Stimulated activated CD8-positive, alpha-beta memory T cell treated with anti-CD3 and anti-CD28 coated beads, Interleukin-2, amount 100 ng/mL, for 1 hour (primary cell): ENCODE measurements at places on chromosomes 11 and 22.

- DNase-seq: no peak
These were observed 607.9 kb downstream of the BUD13 start for GRCh38 chr11:116164843-116165242.

GRCh38 chr11:19458231-19458630 is 217.5 kb upstream of the E2F8 start:
- DNase-seq: no peak

DNA sequence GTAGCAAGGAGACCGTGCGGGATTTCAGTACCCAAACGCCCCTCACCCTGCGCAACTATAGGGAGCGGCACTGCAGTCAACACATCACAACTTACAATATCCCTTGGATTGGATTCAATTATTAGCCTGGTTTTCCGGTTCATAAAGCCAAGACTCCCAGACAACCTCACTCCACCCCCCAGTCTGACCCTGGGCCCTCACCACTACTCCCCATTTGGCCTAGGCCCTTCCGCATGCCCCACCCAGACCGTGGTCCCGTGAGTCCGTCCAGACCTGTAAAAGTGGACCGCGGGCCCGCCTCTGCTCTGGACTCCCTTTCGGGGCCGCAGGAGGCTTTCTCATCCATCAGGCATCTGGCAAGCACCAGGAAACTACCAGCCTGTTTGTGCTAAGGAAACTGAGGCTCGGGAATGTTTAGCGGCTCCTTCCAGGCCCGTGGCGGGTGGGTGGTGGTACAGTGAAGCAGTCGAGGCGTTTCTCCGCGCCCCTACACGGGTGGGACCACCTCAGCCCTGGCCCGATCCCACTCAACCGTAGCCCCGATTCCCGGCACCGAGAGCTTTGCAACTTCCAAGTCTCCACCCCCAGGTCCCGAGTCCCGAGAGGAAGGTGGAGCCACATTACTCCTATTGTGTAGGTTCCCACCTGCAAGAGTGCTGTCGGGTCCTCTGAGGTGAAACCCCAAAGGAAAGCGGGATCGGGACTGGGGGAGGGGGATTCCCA is 679 bp upstream of the DPP3 start:
- no peak for DNase-seq

GRCh38 chr11:10208131-10208575 is 85.9 kb downstream of the SBF2 start:
- DNase-seq: no peak

DNA sequence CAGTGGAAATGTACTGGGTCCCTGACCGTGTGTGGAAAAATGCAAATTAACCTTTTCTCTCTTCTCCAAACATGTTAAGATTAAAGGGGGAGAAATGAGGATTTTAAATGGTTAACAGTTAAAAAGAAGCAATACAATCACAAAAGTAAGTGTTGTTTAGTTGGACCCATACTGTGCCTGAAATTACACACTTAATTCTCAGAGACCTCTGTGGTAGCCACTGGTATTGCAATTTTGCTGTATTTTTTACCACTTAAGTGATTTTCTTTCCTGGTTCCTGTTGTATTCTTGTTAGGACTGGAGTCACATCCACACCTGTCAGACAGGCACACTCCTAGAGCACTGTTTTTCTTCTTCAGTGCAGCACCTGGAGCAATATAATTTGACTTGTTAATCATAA is 179.6 kb upstream of the PDGFD start:
- no peak for DNase-seq

DNA sequence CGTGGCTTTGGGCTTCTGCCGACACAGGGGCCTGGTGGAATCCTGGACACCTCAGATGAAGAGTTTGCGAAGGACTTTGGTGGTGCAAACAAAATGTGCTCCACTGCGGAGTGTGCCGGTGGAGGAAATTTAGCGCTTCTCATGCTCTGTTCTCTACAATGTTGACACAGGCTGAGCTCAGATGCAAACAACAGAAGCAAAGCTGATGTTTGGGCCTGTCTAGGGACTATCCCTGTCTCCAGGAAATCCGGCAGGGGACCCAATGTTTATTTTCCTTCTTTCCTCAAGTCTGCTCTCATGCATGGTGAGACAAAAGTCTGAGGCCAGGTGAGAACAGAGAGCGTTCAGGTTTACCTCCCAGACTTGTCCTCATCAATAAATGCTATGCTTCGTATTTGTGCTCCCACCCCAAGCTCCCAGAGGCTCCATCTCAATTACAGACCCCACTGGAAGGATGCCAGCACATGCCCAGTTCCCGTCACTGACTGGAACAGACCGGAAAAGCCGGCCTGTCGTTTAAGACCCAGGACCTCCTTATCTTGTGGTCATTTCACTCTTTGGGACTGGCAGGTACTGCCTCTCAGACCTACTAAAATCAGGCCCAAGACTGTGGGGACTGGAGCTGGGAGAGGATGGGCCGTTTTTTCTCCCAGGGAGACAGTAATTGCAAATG is 105.7 kb upstream of the B3GAT1 start:
- no peak for DNase-seq

GRCh38 chr11:113587308-113587739 is 112.1 kb upstream of the DRD2 start:
- no peak for DNase-seq

DNA sequence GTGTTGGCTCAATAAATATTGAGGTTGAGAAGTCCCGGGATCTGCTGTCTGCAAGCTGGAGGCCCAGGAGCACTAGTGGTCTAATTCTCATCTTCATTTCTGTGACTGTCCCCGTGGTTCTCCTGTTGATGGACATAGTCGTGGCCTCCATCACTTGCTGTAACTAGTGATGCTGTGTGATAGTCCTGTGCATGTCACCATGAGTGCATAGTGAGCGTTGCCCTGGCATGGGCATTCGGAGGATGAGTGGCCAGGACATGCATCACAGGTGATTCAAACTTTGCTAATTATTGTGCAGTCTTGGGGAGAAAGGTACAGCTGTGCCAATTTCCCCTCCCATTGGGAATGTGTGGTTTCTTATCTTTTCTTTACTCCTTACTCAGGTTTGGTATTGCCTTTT is 902.2 kb downstream of the BRD1 start:
- DNase-seq: no peak

DNA sequence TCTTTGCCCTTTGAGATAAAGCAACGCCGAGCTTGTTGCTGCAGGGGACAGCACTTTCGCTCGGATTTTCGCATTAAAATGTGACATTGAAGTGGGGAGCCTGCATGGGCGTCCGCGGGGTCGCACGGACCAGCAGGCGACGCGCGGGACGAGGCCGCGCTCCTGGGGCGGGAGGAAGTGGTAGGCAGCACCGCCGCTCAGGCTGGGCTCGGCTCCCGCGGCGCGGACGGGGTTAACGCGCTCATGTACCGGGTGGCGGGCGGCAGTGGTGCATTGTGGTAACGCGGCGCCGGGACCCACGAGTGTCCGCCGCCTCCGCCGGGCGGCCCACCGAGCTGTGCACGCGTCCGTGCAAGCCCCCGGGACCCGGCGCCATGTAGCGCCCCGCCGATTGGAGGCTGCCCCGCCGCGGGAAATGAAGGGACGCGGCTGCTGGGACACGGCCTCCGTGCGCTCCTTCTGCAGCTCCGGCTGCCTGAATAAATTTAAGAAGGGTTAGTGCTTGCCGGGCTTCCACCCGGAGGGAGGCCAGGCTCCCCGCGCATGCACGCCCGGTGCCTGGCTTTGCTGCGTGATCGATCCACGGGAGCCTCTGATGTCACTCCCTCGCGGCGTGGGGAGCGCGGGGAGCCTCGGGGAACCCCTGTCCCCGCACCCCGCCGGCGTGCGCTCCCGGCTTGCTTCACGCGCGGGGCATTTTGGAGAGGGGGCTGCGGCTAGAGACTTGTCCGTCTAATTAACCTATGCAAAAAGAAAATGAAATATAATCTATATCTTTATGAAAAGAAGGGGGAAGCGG is 127.7 kb downstream of the OSBP2 start:
- DNase-seq: no peak

- no peak for DNase-seq
These were observed 225.2 kb downstream of the BRD1 start for GRCh38 chr22:49602481-49602880.

DNA sequence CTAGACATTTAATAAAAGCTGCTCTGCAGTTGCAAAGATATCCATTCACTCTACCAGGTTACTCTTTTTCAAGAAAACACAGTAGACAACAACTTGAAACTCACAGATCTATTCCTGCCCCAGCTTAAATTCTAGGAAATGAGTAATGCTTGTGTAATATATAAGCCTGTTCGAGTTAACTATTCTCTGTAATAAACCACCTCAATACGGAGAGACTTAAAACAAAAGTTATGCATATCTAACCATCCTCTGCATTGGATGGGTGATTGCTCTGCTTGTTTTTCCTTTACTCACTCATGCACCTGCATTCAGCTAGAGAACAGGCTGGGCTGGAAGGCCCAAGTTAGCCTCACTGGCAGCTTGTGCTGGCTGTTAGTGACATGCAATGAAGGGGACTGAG is 13.3 kb downstream of the LRRC4C start:
- no peak for DNase-seq

- no peak for DNase-seq
These were observed 3.0 kb downstream of the NCR3LG1 start for GRCh38 chr11:17354601-17354991.

DNA sequence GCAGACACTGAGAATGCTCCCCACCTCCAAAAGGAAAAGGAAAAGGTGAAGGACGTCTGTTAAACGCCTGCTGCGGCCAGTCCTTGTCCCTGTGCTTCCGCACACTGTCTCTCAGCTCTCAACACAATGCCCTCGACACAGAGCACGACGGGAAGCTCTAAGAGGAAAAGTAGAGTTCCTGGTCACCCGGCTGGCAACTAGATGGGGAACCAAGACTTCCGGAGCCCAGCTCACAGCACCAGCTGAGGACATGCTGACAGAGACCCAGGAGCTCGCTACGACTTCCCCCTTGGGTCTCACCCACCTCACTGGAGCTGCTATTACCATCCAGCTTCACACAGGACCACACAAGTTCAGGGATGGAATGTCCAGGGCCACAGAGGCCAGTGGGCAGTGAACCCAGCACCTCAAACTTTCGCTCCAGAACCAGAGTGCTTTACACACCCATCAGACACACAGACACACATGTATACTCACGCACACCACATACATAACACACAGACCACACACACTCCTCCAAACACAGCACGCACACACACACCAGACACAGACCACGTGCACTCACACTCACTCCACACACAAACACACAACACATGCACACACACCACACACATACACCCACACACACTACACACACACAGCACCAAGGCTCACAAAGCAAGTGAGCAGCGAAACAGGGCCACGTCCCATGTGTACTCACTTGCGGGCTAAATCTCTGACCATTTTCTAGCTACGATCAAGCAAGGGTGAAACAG is 9.6 kb downstream of the SULT4A1 start:
- DNase-seq: no peak

DNA sequence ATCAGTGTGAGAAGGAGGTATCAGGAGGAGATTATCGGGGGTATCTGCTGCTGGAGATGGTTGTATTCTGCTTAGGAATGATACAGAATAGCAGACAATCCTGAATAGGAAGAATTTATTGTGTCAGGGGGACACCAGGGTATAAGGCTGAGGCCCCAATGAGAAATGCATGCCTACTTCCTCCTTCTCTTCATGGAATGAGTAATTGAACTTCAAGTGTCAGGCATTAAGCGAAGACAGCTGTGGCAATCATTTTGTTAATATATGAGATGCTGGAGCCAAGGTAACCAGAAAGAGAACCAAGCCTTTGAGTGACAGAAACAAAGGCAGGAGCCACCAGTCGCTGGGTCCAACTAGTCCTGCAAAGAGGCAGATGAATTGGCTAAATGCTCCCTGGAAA is 49.1 kb downstream of the KIRREL3 start:
- no peak for DNase-seq

DNA sequence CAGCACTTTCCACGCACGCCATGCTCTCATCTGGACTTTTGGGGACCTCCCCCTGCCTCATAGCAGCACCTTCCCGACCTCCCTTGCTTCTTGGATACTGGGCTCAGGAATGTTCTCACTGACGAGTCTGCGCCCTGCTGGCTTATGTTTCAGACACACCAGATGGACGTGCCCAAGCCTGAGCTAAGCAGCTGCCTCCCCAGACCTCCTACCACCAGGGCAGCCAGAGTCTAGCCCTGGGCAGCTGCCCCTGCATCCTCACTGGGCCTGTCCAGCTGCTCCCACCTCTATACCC is 13.2 kb upstream of the RGL4 start:
- no peak for DNase-seq

DNA sequence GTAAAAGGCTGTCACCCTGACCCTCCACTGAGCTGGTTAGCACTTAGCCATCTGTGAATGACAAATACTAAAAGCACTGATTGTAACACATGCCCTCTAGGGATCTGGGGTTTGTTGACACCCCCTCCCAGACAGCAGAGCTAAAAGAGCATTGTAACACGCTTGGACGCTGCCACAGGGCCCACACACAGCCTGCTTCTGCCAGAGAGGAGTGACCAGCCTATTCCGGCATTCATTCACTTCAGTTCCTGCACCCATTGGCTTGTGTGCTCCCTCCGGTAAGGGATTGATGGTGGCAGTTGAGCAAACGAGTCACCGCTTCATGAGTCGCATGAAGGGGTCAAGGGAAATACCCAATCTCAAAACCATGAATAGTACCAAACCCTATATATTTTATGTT is 15.8 kb downstream of the OR10D3 start:
- DNase-seq: no peak

GRCh38 chr22:46087816-46088277 is 62.5 kb upstream of the PPARA start:
- no peak for DNase-seq

DNA sequence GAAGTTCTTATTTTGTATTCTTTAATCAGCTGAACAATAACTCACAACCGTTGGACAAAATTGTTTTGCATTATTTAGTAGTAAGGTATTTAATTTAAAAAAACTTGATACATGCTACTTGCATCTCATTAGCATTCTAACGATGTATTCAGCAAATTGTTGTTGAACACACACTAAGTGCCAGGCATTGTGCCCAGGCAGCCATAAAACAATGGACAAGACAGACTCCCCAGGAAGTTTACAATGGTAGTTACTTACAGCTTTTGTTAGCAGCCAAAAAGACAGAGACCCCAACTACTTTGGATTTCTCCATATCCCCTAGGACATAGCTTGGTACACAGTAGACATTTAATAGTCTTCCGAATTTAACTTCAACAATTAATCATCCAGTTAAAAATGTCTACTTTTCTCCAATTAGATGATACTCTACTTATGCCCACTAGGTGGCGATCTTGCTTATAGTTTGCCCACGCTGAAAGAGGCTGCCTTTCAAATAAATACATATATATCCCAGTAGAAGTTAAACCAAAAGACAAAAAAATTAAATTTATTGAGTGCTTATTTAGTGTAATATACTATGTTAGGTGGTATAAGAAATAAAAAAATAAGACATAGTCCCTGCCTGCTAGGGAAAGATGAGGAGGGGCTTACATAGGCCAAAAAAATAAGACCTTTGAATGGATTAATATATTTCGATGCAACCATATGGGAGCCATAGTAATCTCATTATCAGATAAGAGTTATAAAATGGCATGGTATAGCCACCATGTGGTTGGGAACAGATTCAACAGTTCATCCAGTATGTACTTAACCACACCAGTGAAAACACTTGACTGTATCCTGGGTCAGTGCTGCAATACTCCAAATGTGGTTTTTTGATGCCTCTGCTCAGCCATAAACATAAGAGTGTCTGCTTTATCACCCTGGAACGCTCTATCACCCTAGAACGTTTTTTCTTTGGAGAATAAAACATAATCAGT is 2.0 kb upstream of the FJX1 start:
- DNase-seq: no peak

GRCh38 chr11:57320719-57321387 is 3.9 kb downstream of the TNKS1BP1 start:
- no peak for DNase-seq
